Hematopoietic multipotent progenitor cell (in vitro differentiated cells): ENCODE measurements at places on chromosomes 13 and 19.
A peak's percentile ranks its signal among the peaks of the same experiment; 100 is the strongest.

DNA sequence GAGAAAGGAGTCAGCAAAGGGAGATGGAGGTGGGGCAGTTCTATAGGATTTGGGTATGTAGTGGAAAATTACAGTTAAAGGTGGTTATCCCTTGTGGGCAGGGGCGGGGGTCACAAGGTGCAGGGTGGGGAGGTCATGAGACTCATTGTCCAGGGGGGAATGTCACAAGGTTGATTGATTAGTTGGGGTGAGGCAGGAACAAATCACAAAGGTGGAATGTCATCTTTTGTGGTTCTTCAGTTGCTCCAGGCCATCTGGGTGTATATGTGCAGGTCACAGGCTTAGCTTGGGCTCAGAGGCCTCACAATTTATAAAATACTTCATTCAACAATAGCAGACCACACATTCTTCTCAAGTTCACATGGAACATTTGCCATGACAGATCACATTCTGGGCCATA, 109.6 kb downstream of the ATP11A start:
- DNase-seq, result no peak

DNA sequence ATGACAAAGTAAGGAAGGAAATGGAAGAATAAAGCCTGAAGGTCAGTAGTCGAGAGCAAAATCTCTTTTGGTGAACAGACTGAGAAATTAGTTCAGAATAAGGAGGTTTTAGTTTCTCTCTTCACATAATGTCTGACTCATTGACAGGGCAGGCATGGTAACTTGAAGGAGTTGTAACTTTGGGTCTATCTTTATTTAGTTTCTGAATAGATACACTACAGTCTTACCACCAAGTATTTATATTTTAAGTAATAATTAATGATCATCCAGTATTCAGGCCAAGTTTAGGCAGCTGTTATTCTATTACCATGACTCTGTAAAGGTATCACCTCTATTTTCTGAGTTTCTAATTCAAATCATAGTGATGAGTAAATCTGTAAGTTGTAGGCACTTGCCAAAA, 219.9 kb downstream of the SPRY2 start:
- no peak for DNase-seq

DNA sequence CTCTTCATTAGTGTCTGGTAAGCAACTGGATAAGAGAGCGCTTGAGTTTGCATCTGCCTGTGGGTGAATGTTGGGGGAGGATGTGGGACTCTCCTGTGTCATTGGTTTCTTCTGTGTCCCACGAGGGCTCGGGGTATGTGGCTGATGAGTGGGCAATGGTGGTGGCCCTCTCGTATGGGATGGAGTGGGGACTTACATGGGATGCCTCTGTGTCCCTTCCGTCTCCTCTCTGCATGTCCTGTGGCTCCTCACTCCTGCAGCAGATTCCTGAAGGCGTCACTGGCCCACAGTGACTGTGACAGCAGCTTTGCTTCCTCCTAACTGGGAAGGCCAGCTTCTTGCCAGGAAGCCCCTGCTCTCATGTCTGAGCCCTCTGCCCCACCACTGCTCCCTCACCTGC, 2.6 kb upstream of the LRP3 start:
- DNase-seq, result no peak

GRCh38 chr13:95019886-95020285, 281.4 kb downstream of the ABCC4 start:
- DNase-seq, result no peak

GRCh38 chr13:20938302-20938701, 35.8 kb upstream of the XPO4 start:
- no peak for DNase-seq

GRCh38 chr13:26587251-26587650, 29.8 kb downstream of the WASF3 start:
- no peak for DNase-seq

DNA sequence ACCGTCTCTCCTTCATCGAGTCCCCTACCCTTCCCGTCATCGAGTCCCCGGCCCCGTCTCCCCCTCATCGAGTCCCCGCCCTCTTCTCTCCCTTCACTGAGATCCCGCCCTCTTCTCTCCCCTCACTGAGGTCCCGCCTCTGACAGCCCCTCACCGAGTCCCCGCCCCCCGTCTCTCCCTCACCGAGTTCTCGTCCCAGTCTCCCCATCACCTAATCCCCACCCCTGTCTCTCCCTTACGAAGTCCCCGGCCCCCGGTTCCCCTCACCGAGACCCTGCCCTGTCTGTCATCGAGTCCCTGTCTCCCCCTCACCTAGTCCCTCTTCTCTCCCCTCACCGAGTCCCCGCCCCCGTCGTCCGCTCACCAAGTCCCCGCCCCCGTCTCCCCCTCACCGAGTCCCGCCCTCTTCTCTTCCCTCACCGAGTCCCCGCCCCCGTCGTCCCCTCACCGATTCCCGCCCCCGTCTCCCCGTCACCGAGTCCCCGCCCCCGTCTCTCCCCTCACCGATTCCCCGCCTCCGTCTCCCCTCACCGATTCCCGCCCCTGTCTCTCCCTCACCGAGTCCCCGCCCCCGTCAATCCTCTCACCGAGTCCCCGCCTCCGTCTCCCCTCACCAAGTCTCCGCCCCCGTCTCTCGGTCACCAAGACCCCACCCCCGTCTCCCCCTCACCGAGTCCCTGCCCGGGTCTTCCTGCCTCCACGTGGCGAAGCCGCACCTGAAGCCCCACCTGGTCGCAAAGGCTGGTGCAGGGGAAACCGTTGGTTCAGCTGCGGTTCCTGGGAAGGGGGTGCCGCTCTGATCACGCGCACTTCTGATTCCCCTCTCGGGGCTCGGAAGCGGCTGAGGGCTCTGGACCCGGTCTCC, 23.9 kb upstream of the ZNF846 start:
- DNase-seq, result peak; percentile 97

DNA sequence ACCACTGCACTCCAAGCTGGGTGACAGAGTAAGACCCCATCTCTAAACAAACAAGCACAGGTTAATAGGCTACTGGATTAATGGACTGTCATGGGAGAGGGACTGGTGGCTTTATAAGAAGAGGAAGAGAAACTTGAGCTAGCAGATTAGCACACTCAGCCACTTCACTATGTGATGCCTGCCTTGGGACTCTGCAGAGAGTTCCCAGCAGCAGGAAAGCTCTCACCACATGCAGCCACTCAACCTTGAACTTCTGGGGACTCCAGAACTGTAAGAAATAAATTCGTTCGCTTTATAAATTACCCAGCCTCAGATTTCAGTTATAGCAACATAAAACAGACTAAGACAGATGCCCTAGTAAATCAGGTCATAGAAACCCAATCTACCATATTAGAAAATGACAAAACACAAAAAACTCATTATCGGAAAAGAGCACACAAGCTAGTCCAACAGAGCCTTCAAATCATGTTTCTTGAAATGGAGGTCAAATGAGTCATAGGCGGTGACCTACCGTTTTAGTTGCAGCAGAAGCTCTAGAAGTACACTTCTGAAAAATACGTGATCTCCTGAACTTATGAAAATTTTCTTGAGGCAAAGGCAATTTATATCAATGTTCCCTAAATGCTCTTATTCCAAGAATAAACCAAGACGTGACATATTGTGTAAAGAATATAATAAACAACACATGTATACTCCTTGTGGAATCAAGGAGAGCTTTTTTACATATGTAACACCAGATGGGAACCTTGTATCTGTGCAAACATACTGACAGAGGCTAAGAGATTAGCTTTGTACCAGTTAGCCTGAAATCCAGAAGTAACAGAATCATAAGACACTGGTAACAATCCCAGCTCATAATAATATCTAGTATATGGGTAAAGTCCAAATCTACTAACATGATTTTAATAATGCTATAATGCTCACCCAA, 340.9 kb upstream of the SGCG start:
- DNase-seq, result no peak
